ENCODE measurements at places on chromosomes 6 and 20. TPM values are rescaled to one million over a fixed set of nuclear protein-coding genes. Genes with fewer than 3 reads are reported as not detected.

SLC17A1 gene
- 33.9 TPM for polyA plus RNA-seq

HLA-DMB gene
- polyA plus RNA-seq: 64.6 TPM

NMBR gene
- 0.25 TPM for polyA plus RNA-seq

NEU1 gene
- polyA plus RNA-seq: 66.3 TPM

RXRB gene
- 65.6 TPM for polyA plus RNA-seq

CLPSL2 gene
- polyA plus RNA-seq: not detected

C6orf118 gene
- 8.8 TPM for polyA plus RNA-seq

ANKRD66 gene
- polyA plus RNA-seq: not detected

HMGCLL1 gene
- polyA plus RNA-seq: 3.3 TPM

LY6G6C gene
- polyA plus RNA-seq: 1.1 TPM

HAO1 gene
- not detected for polyA plus RNA-seq

TTK gene
- 33.2 TPM for polyA plus RNA-seq

PRSS16 gene
- 0.28 TPM for polyA plus RNA-seq

ABHD16B gene
- not detected for polyA plus RNA-seq

POLR3F gene
- polyA plus RNA-seq: 22.8 TPM

- no peak for DNase-seq
Measured at GRCh38 chr6:34463849-34464248, 2.0 kb upstream of the PACSIN1 start.

- DNase-seq: no peak
Measured at GRCh38 chr20:14701326-14701725, 363.9 kb upstream of the FLRT3 start.

DNA sequence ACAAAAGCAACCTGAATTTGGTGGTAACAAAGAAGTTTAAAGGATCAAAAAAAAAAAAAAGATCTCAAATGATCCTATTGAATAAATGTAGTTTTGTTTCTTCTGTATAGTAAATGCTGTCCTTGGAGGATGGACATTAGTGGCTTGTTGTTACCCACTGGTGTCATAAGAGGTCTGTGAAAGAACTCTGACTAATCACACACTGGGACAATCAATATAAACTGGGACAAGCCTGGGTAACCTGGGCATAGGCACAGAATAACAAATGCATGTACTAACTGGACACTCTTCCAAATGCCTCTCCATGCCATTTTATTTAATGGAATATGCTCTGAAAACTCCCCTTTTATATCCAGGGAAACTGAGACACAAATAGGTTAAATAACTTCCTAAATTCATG is 241.4 kb downstream of the DOK5 start:
- DNase-seq: no peak

- DNase-seq: no peak
Measured at GRCh38 chr20:54573838-54574237, 98.4 kb downstream of the DOK5 start.

DNA sequence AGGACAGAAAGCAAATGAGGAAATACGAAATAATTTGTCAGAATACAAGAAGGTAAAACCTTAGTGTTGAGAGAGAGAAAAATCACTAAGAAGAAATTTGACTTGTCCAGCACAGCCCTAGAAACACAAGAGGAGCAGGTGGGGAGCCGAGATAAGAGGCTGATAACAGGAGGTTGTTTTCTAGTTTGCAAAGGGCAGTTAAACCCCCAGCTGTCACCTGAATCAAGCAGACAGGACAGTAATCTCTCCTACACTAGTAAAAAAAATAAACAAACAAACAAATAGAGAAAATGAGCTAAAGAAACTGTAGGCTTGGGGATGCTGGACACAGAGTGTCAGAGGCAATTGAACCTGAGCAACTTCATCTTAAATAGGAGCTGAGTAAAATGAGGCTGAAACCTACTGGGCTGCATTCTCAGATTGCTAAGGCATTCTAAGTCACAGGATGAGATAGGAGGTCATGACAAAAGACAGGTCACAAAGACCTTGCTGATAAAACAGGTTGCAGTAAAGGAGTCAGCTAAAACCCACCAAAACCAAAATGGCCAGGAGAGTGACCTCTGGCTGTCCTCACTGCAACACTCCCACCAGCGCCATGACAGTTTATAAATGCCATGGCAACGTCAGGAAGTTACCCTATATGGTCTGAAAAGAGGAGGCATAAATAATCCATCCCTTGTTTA is 40.4 kb downstream of the FAM184A start:
- DNase-seq: no peak

- no peak for DNase-seq
Measured at GRCh38 chr20:11083841-11084240, 410.0 kb upstream of the JAG1 start.

- no peak for DNase-seq
Measured at GRCh38 chr20:5680192-5680591, 70.0 kb upstream of the SHLD1 start.

DNA sequence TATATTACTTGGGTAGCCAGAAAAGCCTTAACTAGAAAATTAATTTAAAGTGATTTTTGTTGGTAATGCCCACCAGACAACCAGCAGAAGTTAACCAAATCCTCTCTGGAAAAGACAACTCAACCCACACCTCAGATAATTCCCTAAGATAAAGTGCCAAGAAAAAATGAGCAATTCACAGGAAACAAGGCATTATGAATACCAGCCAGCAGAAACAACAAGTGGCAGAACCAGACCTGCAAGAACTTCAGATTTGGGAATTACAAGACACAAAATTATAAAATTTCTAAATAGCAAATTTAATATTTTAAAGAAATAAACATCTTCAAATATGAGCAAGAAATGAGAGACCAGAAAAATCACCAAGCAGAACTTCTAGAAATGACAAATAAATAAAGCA is 80.0 kb upstream of the MRPS10 start:
- no peak for DNase-seq

DNA sequence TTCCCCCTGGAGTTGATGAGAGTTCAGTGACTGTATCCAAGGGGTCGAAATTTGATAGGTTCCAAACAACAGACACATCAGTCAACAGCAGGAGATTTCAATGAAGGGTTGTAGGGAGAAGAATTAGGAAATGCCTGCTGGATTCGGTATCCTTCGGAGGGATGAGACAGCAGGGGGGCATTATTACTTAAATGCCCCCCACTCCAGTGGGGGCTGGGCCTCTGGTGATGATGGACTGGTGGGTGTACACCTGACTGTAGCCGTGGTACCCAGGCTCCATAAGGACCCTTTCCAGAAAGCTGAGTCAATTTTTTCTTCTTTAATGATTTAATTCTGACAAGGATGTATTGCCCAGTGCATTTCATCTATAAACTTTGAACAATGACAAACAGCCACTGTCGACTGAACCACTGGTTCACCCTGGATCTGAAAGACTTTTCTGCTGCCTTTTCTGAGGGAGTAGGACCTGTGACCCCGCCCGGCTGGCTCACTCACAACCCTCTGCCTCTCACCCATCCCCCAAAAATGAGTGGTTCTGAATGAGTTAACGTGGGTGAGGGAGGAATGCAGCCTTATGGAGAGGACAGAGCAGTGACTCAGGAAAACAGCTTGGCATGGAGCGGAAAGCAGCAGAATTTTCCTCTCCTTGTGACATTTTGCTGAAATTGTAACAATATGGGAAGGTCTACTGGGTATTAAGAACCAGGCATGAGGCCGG is 41.0 kb downstream of the ZMYND8 start:
- peak; percentile 51 for DNase-seq

DNA sequence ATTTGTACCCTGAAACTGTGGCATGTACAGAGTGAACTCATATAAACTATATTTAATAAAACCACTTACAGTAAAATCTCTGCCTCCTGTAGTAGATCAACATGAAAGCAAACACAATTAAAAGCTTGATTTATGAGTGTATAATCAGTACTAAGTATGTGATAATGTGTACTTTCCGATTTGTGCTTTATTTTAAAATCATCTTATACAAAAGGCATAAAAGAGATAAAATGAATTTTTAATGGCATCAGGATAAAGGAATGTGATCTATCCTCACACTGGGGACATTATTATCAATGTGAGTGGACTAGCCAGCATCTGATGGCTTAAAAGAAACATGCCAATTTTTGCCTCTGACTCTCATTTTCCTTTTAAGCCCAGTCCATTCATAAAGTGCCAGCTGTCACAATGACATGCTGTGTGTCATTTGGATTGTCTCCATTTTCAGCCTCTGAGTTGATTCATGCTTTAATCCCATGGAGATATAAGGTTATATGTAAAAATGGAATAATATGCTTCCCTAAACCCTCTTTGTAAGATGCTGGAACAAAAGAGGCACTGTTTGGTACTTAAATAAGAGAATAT is 831.6 kb upstream of the EYS start:
- DNase-seq: no peak

GRCh38 chr6:89954721-89955148 is 60.5 kb downstream of the GJA10 start:
- DNase-seq: no peak

- DNase-seq: no peak
Measured at GRCh38 chr6:116036075-116036773, 24.5 kb downstream of the FRK start.

GRCh38 chr6:4929097-4929718 is 74.6 kb downstream of the RPP40 start:
- no peak for DNase-seq

DNA sequence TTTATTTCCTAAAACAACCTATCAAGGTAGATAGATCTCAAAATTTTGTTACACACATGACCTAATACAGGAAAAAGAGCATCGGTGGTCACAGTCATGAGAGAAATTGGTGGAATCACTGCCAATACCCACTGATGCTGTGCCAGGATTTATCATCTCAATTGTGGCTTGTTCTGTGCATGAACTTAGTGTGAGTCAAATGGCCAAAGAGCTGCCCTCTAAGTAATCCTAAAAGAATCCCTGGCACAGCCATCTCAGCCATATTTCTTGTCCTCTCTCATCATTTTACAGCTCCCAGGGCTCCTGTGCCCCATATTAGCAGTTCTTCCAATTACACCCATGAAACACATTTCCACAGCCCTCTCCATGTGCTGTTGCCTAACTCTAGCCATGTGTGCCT is 6.1 kb downstream of the GSTA5 start:
- DNase-seq: no peak

- no peak for DNase-seq
Measured at GRCh38 chr6:56046576-56046975, 171.2 kb upstream of the BMP5 start.

DNA sequence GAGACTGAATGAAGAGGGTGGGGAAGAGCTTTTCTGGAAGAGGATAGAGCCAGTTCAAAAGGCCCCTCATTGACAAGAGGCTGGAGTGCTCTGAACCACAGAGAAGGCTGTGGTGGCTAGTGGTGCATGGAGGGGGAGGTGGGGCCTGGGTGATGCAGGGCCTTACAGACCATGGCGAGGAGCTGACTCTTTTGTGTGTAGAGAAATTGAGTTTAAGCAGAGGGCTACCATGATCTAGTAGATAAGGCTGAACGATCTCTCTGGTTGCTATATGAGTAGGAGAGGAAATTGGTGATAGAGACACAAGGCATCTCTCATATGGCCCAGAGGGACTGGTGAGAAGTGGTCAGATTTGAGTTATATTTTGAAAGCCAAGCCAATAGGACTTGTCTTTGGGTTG is 137.6 kb downstream of the UST start:
- DNase-seq: no peak

GRCh38 chr20:35306931-35307517 is 14.8 kb upstream of the FAM83C start:
- no peak for DNase-seq

GRCh38 chr6:24284006-24284405 is 73.9 kb downstream of the DCDC2 start:
- DNase-seq: no peak

- no peak for DNase-seq
Measured at GRCh38 chr6:22043284-22043962, 253.4 kb downstream of the PRL start.

DNA sequence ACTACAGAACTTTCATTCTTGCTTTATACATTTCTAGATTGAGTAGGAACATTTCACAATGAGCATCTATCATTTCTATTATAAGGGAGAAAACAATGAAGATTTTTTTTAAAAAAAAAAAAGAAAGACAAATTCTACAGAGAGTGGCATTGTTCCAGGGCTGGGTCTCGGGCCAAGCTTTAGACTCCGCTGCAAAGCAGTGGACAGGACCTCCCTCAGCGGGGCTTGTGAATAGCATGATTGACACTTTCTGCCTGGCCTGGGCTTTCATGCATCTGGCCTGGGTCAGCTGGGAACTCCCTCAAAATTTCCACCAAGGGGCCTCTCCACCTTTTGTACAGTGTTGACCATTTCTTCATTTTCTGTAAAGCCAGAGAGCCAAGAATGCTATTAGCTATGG is 55.8 kb upstream of the HIVEP2 start:
- no peak for DNase-seq

DNA sequence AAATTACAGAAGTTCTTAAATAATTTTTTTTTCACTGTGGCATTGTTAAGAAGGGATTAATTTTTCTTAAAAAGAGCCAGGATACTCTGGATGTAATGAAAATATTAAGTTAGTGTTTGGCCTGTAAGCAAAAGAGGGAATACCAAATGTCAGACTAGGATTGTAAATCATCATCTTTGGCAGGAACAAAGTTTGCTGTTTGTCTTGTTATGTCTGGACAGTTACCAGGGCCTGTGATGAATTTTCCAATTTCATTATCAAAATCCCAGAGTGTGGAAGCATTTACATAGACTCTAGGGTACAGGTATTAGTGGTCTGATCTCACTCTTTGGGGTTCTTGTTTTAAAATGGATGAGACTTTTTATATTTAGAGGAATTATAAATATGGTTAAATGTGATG is 26.1 kb downstream of the CEP57L1 start:
- no peak for DNase-seq

GRCh38 chr6:7112741-7113313 is 5.1 kb downstream of the RREB1 start:
- DNase-seq: no peak

- no peak for DNase-seq
Measured at GRCh38 chr6:16333580-16333979, 95.2 kb downstream of the GMPR start.

- no peak for DNase-seq
Measured at GRCh38 chr6:2542858-2543218, 207.9 kb downstream of the MYLK4 start.

GRCh38 chr6:26057899-26058298 is 29.3 kb upstream of the HFE start:
- DNase-seq: no peak

DNA sequence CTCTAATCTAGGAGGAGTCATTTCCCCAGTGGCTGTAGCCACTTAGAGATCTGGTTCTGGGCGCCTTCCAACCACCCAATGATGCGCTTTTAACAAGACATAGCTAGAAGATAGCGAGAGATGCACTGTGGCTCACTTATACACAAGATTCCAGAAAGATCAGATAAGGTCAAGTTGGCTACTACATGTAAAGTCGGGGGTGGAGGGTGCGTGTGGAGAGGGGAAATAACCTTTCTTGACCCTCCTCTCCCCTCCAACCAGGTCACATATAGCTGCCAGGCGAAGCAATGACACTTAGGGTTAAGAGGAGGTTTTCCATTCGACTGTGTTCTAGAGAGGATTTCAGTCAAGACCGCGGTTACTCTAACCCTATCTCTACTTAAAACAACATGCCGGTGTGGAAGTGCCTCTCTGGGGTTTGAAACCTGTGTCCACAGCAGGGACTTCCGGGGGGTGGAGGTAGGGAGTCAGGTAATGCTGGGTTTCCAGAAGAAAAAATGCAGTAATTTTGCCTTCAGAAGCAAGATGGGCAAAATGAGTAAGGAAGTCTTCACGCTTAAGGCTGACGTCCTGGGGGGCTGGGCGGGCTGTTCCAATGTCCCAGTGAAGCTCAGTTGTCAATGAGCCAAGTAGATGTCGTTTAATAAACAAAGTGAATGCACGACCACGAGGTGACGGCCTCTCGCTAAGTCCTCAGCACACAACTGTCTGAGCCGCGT is 1.8 kb upstream of the SIM1 start:
- DNase-seq: no peak

GRCh38 chr20:11304795-11305194 is 612.9 kb upstream of the BTBD3 start:
- no peak for DNase-seq

- DNase-seq: no peak
Measured at GRCh38 chr20:57919049-57919448, 209.2 kb upstream of the PMEPA1 start.

Data from left kidney (tissue), 8 donors.